ENCODE measurements at places on chromosomes 4 and X. TPM values are rescaled to one million over a fixed set of nuclear protein-coding genes. Genes with fewer than 3 reads are reported as not detected.

DNA sequence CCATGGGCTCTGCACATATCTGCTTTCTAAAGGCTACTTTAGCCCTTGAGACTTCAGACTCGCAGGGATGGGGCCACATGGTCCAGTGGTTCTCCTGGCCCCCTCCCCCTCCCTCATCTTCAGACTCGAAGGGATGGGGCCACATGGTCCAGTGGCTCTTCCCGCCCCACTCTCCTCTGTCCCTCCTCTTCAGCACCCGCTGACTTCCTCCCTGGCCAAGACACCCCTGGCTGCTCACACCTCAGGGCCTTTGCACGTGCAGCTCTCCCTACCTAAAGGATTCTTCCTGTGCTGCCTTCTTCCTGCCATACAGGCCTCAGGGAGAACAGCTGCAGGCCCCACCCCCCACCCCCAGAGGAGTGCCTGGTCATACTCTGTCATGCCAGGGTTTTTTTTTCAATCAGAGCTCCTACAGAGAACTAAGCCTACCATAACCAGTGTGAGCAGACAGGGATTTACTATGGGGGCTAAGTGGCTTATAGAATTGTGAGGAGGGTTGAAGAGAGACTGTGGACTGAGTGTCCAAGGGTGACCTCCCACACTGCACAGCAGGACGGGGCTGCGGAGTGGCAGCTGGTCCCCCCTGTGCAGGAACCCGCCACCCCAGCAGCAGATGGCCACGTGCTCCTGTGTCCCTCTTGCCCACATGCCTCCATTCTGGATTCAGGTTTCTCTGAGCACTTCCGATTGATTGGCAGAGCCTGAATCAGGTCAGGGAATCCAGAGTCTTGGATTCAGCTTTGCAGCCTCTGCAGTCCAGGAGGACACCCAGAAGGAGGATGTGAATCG is 6.1 kb upstream of the SPON2 start:
- no peak overlapping the region for H3K4me3 ChIP-seq
- H3K27ac ChIP-seq = no peak overlapping the region
- H3K27me3 ChIP-seq = no peaks in the 10 kb centered on the region

- H3K27ac ChIP-seq = no peak overlapping the region
- DNase-seq = no peak
- no peaks in the 10 kb centered on the region for H3K27me3 ChIP-seq
- H3K4me3 ChIP-seq = no peak overlapping the region
- no peaks in the 10 kb centered on the region for H3K36me3 ChIP-seq
These were observed 19.1 kb upstream of the ARX start for GRCh38 chrX:25034889-25035288.

DNA sequence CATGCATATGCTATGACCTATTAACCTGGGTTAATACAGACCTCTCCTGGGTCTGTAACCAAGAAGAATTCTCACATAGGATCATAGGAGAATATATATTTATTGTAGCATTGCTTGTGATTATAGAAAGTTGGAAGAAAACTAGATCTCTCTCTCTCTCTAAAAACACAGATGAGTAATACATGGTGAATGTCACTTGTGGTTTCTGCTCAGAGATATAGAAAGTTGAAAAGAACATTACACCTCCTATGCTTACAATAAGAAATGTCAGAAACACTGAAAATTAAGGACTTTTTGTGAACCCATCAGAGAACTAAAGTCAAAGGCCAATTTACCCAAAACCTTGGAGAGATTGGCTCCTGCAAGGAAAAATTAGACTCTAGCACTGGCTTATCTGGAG is 1389.5 kb downstream of the FAM133A start:
- H3K4me1 ChIP-seq = no peaks in the 10 kb centered on the region
- no peaks in the 10 kb centered on the region for H3K27me3 ChIP-seq
- no peak overlapping the region for H3K4me3 ChIP-seq
- DNase-seq = no peak
- H3K27ac ChIP-seq = no peak overlapping the region

- H3K27ac ChIP-seq = no peak overlapping the region
- H3K4me3 ChIP-seq = no peak overlapping the region
- H3K36me3 ChIP-seq = no peaks in the 10 kb centered on the region
- H3K27me3 ChIP-seq = no peaks in the 10 kb centered on the region
- H3K4me1 ChIP-seq = no peaks in the 10 kb centered on the region
These were observed 395.8 kb upstream of the GALNT7 start for GRCh38 chr4:172772781-172773180.

The RPS6KA3 gene
- total RNA-seq = 36.1 TPM

The SHROOM4 gene
- total RNA-seq = not detected

- H3K27ac ChIP-seq = no peak overlapping the region
- no peaks in the 10 kb centered on the region for H3K27me3 ChIP-seq
- no peaks in the 10 kb centered on the region for H3K4me1 ChIP-seq
- H3K4me3 ChIP-seq = no peak overlapping the region
- no peaks in the 10 kb centered on the region for H3K36me3 ChIP-seq
- no peak for DNase-seq
These were observed 32.1 kb downstream of the CDX4 start for GRCh38 chrX:73478961-73479360.
